ENCODE measurements at places on chromosomes 12 and 14.

DNA sequence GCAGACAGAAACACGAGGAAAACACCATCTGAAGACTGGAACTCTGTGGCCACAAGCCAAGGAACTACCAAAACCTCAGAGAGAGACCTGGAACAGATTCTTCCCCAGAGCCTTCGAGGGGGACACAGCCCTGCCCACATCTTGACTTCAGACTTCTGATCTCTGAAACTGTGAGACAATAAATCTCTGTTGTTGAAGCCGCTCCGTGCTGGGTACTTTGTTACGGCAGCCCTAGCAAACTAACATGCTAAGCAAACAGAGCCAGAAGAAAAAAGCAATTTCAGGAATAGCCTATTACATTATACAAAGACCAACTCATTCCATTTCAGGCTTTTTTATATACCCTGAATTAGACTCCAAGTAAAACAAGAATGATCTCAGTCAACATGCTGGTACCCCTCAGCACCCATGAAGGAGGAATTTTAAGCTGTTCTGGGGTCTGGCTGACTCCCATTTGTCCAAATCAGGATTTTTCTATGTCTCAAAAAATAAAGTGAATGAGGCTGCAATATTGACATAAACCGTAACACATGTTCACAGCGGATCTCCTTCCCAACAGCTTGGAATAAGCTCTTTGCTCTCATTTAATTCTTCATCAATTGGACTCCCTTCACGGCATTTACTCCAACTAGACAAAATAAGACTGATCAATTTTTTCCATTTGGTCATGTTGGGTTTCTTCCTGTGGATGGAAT, 190.1 kb downstream of the FOXN3 start:
- no peak for DNase-seq

DNA sequence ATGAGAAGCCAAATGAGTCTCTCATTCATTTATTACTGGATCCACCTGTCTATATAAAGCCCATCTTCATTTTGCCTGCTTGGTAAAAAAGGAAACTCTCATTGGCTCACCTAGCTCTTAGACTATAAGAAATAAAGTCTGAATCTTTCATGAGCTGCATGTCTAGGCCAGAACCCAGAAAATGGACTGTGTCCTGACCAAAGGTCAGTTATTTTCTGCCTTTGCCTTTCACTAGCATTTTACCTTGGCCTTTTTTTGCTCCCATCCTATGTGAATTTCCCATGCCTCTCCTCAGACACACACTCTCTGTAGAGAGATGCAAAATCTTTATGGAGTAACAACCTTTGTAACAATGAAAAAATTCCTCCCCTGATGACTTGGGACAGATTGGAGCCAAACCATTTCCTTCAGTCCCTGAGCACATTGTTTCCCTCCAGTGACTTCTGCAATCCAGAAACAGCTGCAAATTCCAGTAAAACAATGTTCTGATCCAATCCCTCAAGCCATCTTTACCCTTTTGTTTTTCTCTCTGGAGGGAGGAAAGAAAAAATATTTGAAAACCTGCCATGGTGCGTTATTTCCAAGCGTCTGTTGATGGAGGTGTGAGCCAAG, 33.6 kb upstream of the MAP3K9 start:
- no peak for DNase-seq

GRCh38 chr14:54947230-54947629, 44.6 kb upstream of the GCH1 start:
- DNase-seq: no peak

DNA sequence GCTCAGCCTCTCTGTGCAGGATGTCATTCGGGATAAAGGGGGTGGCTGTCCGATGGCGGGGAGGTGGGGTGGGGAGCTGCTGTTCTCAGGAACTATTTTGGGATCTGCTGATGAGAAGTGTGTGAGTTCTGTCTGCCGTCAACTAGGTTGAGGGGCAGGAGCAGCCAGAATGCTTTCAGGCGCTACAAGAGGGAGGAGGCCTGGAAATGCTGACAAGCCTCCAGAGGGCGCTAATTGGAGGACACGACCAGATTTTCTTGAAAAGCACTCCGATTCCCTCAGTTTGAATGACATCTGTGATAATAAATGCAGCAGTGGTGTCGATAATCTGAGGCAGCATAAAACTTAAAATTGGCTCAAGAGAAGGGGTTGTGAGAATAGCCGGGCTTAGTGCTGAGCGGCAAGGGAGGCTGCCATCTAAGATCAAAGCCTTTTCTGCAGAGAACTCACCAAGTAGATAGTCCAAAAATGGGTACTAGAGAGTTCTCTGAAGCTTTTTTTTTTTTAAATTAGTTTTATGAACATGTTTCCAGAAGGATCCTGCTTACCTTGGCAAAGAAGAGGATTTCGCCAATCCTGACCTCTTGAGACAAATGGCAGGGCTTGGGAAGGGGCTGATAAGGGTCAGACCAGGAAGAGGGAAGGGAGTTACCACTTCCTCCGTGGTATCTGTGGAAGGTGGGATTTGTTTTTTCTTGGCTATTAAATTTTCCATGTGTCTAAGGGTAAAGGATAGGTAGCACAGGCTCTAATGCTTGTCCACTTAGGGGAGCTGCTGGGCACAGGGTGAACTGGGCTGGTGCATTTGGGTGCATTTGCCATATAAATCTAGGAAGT, 94.4 kb downstream of the CRACR2A start:
- DNase-seq: no peak

DNA sequence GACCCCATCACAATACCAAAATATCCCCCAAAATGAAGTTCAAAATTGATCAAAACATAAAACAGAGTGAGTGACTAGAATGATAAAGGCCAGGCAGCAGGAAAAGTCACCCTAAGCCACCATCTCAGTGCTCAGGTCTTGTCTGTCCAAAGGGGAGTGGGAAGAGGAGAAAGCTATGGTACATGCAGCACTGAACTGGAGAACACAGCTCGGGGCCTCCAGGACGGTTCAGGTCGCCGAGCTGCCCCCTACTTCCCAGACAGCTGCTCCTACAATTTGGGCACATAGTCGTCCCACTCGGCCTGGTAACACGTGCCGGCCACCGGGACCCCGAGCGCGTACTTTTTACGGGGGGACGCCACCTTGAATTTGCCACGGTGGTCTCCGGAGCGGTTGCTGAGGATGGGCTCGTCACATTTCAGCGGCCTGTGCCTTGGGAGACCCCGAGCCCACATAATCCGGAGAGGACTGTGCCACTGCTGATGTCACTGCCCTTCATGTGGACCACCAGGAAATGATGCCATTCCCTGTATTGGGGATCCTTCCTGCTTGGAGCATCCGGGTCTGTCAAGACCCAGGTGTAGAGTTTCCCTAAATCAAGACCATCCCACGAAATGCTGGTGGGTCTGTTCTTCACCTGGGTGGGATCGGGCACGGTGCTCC, 31.6 kb downstream of the AK7 start:
- DNase-seq: no peak
